ENCODE measurements at places on chromosomes 7 and 10.

GRCh38 chr7:21767300-21767900 is 178.3 kb downstream of the CDCA7L start:
- DNase-seq, result peak; percentile 75

DNA sequence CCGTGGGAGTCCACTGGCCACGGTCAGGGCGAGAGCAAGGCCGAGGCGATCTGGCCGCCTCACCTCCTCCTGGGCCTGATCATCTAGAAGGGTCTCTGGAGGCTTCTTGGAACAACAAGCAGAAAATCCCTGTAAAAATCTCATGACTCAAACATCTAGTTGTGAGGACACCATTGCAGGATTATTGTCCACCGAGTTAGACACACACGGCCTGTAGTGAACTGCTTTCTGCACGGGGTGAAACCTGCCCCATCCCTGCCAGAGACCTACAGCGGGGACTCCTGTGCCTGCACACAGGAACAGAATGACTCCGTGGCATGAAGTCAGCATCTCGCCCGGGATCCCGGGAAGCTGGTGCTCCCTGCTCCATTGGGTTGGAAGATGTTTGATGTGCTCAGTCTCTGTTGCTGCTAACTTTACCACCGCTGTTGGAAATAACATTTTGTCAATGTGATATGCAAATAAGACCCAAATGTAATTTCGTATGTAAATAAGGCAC is 267.0 kb upstream of the TCERG1L start:
- no peak for DNase-seq

DNA sequence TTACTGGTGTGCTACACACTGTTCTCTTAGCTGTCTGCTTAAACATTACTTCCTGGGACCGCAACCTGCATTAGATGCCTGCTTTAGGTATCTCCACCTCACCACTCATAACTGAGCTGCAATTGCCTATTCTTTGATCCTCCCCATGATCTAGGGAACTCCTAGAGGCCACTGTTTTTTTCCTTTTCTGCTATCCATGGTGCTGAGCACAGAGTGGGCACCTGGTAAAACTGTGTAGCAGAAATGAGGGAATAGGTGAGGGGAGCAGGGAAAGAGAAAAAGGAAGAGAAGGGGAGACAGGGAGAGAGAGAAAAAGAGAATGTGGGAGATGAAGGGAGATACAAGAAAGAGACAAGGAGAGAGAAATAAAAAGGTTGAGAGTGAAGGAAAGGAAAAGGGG is 434.9 kb downstream of the ADRA2A start:
- no peak for DNase-seq

DNA sequence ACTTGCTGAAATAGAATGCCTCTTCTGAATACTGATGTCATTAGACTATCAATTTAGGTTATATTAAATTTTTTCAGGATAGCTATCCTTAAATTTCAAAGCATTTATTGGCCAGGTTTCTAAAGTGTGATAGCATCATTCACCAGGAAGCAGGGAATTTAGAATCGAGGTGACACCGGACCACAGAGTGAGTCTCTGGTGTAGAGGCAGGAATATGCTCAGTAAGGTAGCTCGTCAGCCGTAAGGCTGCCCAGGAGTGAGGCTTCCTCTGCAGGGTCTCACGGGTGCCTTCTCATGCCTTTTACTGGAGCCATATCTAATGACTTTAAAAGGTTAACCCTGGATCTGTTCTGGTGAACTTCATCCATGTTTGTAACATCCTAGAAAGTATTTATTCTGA is 170.8 kb upstream of the KLF14 start:
- no peak for DNase-seq

DNA sequence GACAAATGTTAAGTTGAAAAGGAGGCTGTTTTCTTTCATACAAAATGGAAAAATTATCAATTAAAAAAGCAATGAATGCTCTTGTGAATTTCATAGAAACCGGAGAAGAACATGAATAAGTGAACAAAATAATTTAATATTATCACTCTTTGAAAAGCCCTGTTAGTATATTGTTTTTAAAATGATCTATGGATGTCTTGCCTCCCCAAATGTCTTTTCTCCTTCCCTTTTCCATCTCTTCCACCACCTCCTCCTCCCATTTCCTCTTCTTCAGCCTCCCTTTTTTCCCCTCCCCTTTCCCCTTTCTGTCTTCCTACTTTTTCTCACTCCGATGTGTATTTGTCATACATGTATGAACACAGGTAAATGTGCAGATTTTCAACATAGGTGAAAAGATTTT is 234.7 kb downstream of the MALRD1 start:
- DNase-seq, result no peak

GRCh38 chr10:3365630-3366029 is 193.0 kb upstream of the PITRM1 start:
- DNase-seq, result no peak
